Activated CD4-positive, alpha-beta T cell treated with anti-CD3 and anti-CD28 coated beads, Interleukin-2, Interleukin-4, amounts not matched to agents 100 ng/mL and 50 ng/mL, durations not matched to agents 16 hours and 8 hours (primary cell): ENCODE measurements at places on chromosomes 5 and 9.

- DNase-seq = no peak
Measured at GRCh38 chr5:169013846-169014245, 287.1 kb downstream of the SLIT3 start.

GRCh38 chr5:68757626-68758212 is 336.1 kb upstream of the SLC30A5 start:
- no peak for DNase-seq

DNA sequence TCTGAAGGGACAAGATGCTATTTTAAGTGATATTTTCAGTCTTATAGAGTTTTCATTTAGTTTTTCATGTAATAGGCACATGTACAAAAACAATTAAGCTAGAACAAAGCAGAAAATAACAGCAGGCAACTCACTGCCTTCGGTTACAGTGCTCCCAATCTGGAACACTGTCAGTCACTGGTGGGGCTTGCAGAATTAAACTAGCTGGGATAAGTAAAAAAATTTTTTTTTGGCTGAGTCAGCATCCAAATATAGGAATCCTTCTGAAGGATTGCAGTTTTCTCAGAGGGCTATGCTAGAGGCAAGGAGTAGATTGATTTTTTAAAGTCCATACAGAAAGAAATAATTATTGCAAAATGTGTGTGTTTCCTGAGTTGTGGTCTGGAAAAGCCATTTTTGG is 250.2 kb upstream of the RFX3 start:
- no peak for DNase-seq

GRCh38 chr5:89722538-89722937 is 687.0 kb downstream of the CETN3 start:
- no peak for DNase-seq

DNA sequence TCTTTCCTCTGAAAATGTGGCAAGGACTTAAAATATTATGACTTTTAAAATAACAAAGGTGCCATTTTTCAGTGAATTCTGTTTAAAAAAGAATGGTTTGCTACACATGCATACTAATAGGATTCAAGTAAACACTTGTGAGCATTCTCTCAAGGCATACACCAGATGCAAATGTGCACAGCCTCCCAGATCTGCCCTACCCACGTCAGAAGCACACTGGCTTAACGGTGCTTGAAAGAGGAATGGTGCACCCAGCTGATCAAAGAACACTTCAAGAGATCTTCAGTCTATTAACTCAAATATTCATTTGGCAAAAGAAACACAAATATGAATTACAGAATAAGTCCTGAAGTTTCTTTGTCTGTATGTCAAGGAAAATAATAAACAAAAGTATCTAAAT is 15.8 kb downstream of the GABRB2 start:
- DNase-seq = no peak

GRCh38 chr5:78587775-78588291 is 60.7 kb downstream of the LHFPL2 start:
- DNase-seq = no peak

DNA sequence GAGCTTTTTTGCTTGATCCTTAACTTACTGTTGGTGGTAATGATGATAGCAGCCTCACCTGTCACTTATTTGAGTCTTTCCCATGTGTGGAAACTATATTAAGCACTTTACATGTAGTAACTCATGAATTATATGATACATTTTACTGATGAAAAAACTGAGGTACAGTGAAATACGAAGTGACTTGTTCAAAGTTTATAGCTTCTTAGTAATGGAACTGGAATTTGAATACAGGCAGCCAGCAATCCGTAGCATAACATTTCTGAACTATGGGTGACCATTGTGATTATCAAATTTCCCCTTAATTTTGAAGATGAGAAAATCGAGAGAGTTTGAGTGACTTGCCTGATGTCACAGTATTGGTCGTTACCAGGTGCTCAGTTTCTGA is 17.3 kb downstream of the SCAMP1 start:
- no peak for DNase-seq

GRCh38 chr9:77440057-77440456 is 208.1 kb downstream of the GNA14 start:
- no peak for DNase-seq

DNA sequence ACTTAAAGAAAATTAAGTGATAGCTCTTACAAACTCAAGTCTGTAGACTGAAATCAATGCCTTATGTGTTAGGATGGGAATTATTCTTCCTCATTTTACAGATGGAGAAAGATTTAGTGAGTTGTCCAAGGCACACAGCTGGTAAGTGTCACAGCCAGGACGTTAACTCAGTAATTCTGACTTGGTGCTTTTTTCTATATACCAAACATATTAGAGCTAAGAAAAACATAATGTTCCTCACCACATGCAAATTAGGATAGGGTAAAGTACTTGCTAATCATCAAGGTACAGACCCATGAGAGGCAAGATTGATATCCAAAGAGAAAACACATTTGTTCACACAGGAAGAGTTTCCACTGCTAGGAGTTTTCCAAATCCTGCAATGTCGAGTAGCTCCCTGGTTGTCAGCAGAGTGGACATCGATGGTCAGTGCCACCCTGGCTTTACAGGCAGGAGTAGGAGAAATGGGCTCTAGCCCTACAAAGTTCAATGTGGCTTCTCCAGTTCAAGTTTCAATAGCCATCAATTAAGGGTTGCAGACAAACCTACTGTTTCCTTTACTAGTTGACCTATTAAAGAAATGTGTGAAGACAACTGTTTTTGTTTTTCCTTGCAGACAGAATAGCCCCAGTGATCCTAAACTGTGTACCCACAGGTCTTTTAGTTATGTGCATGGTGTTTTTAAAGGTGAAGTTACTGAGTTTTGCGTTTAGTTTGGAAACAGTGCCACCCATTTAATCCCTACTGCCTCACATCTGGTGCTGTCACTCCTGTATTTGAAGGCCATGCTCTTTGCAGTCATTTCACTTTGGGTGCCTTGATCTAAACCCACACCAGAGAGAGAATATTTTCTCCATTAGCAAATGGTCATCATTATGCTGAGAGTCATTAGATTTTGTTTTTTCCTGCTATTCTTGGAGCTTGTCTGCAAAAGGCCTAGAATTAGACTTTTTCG is 460.8 kb upstream of the SMARCA2 start:
- DNase-seq = no peak

DNA sequence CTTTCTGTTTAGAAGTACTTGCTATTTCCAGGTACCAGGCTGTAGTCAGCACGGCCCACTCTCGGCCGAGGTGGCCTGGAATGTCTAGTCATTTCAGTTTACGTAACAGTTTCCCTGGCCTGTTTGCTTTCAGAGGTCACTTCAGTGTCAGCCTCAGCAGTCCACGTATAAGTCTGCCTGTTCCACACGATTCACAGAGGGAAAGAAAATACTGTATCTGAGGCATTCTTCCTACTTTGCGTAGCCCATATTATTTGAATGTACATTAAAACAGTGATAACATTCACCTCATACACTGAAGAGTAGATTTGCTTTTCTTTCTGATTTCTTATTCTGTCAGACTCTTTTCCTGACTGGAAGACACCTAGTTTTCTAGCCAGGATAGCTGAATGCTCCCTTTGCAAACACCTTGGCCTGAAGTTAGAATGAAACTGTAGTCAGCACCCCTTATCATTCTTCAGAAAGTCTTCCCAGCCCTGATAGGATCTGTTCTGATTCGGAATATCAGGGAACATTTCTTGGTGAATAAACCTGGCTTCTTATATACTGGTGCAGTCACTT is 140.9 kb downstream of the AOPEP start:
- DNase-seq = no peak

DNA sequence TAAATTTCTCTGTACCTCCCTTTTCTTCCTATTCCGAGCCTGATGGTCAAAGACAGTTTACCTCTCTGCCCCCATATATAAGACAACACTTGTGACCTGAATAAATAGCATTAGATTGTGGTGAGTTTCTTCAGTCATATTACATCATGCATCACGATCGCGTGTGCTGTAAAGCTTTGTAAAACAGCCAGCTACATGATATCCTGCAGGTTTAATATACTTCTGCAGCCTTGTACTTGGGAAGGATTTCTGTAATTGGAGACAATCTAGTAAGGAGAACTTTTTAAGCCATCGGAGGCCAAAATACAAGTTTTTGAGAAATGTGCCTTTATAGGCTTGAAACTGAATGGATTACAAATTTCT is 711.8 kb upstream of the WWC1 start:
- DNase-seq = no peak

DNA sequence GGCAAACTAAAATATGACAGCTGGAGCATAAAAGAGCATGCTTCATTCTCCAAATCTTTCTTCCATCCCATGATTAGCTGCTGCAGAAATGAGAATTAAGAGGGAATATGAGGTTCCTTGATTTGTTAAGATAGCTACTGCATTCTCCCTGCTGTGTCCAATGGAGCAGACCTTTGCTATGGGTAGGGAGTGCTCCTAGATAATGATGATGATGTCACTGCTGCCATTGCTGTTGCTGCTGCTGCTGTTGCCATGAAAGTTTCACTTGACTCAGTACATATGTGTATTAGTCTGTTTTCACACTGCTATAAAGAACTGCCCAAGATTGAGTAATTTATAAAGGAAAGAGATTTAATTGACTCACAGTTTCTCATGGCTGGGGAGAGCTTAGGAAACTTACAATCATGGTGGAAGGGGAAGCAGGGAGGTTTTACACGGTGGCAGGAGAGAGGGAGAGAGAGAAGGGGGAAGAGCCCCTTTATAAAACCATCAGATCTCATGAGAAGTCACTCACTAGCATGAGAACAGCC is 128.9 kb downstream of the INSYN2B start:
- DNase-seq = no peak

GRCh38 chr9:116605904-116606341 is 81.2 kb upstream of the TRIM32 start:
- no peak for DNase-seq

- no peak for DNase-seq
Measured at GRCh38 chr5:177984584-177985206, 11.3 kb downstream of the PROP1 start.

DNA sequence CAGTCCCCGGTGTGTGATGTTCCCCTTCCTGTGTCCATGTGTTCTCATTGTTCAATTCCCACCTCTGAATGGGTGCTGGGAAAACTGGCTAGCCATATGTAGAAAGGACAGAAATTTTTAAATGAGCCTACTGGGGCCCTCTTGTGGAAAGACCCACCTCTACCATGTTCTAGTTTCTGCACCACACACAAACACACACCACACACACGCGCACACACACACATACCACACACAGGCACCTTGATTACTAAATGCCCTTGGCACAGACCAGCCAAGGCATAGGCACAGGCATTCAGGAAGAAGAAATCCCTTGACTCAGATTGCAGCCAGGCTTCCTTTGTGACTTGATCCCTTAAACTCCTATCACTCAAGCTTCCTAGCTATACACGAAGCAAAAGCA is 60.5 kb downstream of the SIL1 start:
- DNase-seq = no peak

- peak; percentile 62 for DNase-seq
Measured at GRCh38 chr5:56152437-56152836, 80.7 kb downstream of the ANKRD55 start.

DNA sequence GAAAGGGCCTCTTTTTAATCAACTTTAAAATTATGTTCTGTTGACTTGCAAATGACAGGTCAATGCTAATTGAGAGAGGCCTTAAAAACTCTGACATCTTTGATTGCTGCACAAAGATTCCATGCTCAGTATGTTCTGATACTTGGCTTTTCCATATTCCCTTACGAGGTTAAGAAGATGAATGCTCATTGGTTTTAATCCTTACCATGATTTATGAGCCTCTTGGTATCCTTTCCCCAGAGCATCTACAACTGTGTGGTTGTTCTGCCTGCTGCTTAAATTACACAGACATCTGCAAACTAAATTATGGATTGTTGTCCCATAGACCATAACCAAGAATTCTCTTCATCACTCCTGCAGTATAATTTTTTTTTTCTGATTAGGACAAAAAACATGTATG is 352.6 kb downstream of the CDH12 start:
- no peak for DNase-seq

DNA sequence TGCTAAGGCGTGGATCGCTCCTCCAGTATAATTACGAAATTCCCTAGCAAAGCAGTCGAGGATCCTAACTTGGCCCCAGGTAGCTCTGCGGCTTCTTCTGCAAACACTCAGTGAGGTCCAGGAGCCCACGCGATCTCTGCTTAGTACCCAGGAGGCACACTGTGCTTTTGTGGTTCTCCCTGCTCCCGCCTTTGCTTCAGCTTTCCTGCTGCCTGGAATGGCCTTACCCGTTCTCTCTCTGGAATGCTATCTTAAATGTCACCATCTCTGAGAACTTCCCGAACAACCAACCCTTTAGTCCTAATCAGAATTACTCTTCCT is 639 bp downstream of the INVS start:
- DNase-seq = no peak

GRCh38 chr9:35705836-35706430 is 16.2 kb upstream of the TPM2 start:
- DNase-seq = no peak

GRCh38 chr9:88076286-88077070 is 61.8 kb downstream of the SPATA31C2 start:
- peak; percentile 16 for DNase-seq

GRCh38 chr9:117153021-117153420 is 261.8 kb downstream of the ASTN2 start:
- DNase-seq = no peak

DNA sequence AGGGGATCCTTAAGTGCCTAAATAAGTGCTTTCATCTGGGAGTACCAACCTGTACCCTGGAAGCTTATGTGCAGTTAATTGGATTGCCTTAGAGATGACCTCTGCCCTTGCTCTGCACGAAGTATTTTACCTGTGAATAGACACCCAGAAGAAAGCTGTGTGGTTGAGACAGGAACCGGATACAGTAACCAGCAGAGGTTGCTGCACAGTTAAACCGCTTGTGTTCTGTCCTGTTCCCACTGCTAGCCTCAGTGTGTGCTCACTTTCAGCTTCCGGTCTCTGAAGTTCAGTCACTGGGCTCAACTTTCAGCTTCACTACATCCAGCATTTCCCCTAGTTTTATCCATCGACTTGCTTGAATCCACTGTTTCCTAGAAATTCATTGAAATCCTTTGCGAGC is 185.3 kb downstream of the FAM170A start:
- DNase-seq = no peak

- DNase-seq = no peak
Measured at GRCh38 chr5:171571663-171572062, 152.2 kb downstream of the FGF18 start.

- DNase-seq = no peak
Measured at GRCh38 chr5:43313854-43314457, 744 bp upstream of the HMGCS1 start.

GRCh38 chr9:107928701-107929371 is 439.3 kb upstream of the KLF4 start:
- DNase-seq = no peak

GRCh38 chr9:133054194-133054890 is 7.4 kb upstream of the CEL start:
- no peak for DNase-seq

- DNase-seq = no peak
Measured at GRCh38 chr9:76585487-76586389, 126.8 kb downstream of the GCNT1 start.

- DNase-seq = peak; percentile 3
Measured at GRCh38 chr5:10111571-10111970, 138.1 kb downstream of the ATPSCKMT start.

GRCh38 chr5:141869040-141869439 is 9.2 kb downstream of the PCDH1 start:
- no peak for DNase-seq
